ENCODE measurements at places on chromosomes 1 and 21.

DNA sequence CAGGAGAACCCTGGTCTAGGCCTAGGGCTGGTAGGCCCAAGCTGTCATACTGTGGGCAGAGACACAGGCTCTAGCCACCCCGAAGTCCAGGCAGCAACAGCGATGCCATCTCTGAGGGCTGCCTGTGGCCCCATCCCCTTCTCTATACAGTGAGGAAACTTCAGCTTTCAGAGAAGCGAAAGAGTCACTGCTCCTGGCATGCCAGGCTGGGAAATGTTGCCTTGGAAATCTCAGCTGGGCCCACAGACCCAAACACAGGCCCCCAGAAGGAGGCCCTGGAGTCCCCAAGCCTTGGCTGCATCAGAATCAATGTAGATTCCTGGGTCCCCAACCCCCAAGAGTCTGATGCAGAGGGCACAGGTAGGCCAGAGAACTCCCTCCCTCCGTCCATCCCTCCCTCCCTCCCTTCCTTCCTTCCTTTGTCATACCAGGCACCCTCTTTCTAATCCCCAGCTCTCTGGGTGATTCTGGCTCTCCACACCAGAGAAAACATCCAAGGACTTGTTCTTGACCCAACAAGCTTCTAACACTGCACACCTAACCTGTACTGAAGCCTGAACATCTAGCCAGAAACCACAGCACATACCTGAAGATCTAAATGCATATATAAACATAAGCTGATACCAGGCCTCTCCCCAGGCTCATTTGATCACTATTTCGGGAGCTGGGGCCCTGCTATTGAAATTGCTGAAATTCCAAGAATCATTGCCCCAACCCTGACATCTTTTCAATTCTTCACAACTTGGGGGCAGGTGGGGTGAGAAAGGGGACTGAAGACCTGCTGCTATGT is 143.2 kb upstream of the EDN2 start:
- no peaks in the 10 kb centered on the region for H3K27me3 ChIP-seq
- H3K27ac ChIP-seq = no peak overlapping the region
- no peak for DNase-seq
- H3K36me3 ChIP-seq = no peaks in the 10 kb centered on the region
- peaks cover 14% of the 10 kb centered on the region for H3K4me1 ChIP-seq
- no peak overlapping the region for H3K4me3 ChIP-seq

- DNase-seq = no peak
- no peaks in the 10 kb centered on the region for H3K4me1 ChIP-seq
- no peaks in the 10 kb centered on the region for H3K36me3 ChIP-seq
- H3K27me3 ChIP-seq = no peaks in the 10 kb centered on the region
- no peak overlapping the region for H3K27ac ChIP-seq
- no peak overlapping the region for H3K4me3 ChIP-seq
Measured at GRCh38 chr1:68359045-68359444, 90.7 kb downstream of the RPE65 start.

DNA sequence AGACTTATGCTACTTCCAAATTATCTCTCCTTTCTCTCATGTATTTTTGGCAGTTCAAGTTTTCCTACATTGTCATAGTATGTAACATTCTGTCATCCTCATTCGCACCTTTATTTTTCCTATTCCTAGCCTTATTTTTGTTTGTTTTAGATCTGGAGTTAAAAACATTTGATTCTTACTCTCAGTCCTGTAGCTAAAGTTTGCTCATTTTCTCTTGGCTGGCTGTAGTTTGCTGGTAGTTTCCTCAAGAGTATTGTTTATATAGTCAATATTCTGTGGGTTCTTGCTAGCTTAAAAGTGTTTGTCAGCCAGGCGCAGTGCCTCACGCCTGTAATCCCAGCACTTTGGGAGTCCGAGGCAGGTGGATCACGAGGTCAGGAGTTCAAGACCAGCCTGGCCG is 29.8 kb upstream of the TRIM33 start:
- H3K4me3 ChIP-seq = no peak overlapping the region
- no peaks in the 10 kb centered on the region for H3K4me1 ChIP-seq
- DNase-seq = no peak
- no peak overlapping the region for H3K27ac ChIP-seq

DNA sequence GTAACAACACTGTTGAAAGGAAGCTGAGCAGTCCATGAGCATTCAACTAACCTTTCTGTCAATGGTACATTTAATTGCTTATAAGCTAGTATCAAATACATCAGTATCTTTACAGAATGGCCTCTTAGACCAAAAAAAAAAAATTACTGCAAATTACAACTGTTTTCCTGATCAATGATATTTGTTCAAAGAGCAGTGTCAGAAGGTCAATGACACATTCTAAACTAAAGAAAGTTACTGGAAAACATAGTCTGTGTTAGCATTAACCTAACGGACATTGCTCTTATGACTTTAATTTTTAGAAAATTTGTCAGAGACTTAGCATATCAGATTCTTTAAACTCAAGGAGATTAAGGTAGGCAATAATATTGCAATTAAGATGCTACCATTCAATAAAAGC is 162.5 kb downstream of the KCNT2 start:
- H3K4me3 ChIP-seq = no peak overlapping the region
- H3K27ac ChIP-seq = no peak overlapping the region
- DNase-seq = no peak

Measured in natural killer cell (primary cell).